Left ventricle myocardium inferior (tissue), 1 donor: ENCODE measurements at places on chromosomes 5 and 9.

DNA sequence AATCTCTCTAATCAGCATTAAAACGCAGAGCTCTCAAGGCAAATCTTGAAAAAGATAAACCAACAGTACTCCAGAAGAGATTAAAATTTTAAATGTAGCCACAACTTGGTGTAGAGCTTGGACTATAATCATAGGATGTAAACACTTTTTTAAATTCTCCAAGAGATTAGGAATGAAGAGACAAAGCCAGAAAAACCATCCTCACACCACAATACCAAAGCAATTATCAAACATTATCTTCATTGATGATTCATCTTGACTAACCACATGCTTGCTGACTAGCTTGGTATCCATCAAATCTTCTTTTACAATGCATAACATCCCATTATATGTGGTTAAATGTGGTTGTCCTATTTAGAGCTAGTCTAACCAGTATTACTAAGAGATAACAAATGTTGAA, 815.1 kb downstream of the TLE1 start:
- DNase-seq: no peak

DNA sequence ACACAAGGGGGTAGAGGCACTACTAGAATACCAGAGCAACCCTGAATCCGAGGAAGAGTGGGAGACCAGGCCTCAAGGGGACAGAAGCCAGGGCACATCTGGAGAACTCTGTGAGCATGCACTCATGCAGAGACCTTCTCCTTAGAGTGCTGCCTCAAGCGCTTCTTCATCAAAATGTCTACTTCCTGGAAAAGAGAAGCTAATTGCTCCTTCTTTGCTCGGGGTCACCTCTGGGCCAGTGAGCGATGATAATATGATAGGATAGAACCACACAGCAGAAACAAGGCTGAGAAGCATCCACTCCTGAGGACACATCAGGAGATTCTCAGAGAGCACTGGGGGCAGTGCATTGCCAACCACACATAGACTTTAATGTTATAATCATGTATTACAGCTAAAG, 23.7 kb upstream of the LMNB1 start:
- DNase-seq: no peak

DNA sequence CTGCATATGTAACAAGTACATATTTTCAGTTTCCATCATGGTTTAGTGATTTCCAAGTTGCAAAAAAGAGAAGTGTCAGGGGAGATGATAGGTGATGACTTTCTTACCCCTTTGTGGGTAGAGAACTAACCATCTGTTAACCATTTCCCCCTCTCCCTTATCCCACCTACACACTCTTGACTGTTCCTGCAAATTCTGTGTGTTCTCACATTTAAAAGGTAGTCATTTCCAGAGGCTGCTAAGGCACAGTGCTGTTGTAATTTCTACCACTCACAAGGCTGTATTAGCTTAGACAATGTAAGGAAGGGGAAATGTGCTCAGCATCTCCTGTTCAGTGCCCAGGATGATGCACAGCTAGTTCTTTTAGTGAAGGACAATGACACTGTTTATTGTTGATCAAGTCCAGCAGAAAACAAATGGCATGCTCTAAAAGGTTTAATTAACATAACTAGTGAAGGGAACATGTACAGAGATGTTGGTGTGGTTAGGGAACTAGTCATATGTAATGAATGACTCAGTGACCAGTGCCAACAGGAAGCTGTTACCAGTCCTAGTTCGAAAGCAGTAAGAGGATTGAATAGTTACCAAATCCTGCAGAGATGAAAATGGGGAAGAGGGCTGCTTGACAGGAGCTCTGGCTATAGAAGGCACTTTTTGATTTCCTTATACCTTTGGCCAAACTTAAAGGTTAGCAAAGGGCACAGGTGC, 165.1 kb downstream of the PLK2 start:
- DNase-seq: no peak

DNA sequence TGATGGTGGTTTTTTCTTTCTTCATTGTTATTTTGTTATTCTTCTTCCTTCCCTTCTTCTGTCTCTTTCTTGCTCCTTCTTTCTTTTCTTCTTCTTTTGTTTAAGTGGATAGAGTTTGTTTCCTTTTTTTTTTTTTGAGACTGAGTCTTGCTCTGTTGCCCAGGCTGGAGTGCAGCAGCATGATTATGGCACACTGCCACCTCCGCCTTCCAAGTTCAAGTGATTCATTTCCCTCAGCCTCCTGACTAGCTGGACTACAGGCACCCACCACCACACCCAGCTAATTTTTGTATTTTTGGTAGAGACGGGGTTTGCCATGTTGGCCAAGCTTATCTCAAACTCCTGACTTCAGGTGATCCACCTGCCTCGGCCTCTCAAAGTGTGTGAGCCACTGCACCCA, 40.3 kb downstream of the JAK2 start:
- DNase-seq: no peak

GRCh38 chr5:90438100-90438499, 28.5 kb upstream of the CETN3 start:
- DNase-seq: no peak

- no peak for DNase-seq
These were observed 935.7 kb upstream of the NUDT12 start for GRCh38 chr5:104498281-104498680.

- no peak for DNase-seq
These were observed 157.1 kb upstream of the CDH6 start for GRCh38 chr5:31036411-31036810.

DNA sequence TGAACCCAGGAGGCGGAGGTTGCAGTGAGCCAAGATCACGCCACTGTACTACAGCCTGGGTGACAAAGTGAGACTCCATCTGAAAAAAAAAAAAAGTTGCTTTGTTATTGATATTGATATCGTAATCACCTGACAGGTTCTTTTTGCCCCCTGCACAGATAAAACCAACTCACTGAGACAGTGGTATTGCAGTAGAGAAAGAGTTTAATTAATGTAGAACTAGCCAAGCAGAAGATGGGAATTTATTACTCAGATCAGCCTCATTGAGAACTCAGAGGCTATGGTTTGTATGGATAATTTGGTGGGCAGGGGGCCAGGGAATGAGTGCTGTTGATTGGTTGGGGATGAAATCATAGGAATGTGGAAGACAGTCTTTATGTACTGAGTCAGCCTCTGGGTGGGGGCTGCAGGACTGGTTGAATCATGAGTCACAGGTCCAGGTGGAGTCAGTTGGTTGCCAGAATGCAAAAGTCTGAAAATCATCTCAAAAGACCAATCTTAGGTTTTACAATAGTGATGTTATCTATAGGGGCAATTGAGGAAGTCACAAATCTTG, 35.8 kb upstream of the MEGF10 start:
- DNase-seq: no peak

DNA sequence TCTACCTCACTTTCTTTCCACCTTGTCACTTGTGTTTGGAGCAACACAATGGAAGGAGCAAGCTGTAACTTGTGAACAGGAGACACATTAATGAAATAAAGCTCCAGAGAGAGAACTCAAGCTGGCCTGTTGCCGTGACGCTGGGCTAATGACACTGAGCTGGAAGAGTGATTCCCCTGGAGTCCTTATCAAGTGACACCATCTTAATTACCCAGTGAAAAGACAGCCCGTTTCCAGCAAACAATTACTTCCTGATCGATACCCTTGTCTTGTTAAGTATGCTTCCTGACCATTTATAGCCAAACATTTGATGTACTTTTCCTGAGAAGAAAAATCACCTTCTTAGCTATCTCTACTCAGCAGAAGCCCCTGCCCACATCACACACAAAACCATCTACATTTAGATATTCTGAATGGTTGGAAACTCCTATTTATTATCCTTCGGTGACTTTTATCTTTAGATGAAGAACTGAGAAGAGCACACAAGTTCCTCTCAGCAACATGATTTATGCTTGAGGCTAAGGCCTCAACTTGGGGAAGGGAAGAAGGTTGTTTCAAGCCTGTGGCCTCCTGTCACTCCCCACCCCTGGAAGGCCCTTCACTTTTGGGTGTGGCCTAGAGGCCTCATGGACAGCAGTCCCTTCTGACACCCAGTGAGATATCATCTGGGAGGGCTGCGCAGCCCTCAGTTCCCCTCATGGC, 34.1 kb downstream of the CRHBP start:
- no peak for DNase-seq

DNA sequence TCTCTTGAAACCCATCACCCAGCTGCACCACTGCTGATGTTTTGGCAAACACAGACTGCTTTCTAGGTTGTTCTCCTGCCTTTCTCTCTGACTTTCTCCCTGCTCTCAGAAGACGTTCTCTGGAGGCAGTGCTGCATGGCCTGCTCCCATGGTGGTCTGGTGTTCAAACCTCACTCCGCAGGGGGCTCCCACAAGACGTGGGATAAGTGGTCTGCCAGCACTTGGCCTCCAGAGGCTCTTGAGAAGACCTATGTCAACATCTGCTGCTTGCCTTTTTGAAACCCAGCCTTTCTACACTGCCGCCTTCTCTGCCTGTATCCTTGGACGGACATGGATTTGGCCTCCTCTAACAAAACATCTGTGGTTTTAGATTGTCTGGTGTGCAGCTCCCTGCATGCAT, 16.6 kb downstream of the USP20 start:
- no peak for DNase-seq

DNA sequence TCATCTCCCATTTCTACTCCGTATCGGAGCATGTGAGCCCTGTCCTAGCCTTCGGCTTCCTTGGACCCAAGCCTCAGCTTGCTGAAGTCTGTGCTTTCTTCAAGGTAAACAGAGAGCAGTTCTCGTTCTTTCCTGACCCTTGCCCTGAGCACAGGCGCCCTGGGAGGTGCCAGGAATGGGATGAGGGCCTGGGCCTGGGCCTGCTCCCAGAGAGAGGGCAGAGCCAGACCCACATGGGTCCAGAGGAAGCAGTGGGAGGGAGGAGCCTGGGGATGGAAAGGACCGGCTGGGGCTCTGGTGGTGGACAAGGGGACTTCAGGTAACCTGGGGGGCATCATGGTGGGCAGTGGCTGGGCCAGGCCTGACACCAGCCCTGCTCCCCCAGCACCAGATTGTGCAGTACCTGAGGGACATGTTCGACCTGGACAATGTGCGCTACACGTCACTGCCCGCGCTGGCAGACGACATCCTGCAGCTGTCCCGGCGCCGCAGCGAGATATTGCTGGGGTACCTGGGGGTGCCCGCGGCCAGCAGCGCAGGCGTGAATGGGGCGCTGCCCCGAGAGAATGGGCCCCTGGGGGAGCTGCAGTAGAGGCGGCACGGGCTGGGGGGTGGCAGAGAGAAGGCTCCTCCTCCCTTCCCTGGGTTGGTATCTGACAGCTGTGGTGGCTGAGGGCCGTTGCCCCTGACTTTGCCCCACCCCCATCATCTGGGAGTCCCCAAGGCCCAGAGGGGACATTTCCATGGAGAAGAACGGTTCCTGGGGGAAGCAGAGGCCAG, 10.9 kb upstream of the DOLPP1 start:
- no peak for DNase-seq

DNA sequence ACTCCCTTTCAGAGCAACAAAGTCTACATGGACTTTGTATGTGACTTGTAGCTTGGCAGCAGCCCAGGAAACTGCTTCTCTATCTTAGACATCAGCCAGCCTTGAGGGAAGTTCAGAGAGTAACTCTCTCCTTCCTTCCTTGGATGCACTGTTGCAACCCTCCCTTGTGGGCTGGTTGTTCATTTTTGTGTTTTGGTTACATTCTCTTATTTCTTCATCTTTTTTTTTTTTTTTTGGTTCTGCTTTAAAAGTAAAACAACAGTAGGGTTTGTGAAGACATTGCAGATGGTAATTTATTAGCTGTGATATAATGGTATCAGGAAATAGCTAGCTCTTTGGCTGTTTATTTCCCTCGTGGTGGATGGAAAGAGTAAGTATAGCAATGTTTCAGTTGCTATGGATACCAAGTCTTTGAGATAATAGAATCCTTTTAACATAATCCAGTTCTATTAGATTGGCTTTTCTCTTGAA, 97.9 kb upstream of the MAMDC2 start:
- DNase-seq: peak; percentile 23

GRCh38 chr9:136604823-136605525, 57.7 kb upstream of the EGFL7 start:
- no peak for DNase-seq

- no peak for DNase-seq
These were observed 48.2 kb upstream of the DPYSL3 start for GRCh38 chr5:147557876-147558745.

DNA sequence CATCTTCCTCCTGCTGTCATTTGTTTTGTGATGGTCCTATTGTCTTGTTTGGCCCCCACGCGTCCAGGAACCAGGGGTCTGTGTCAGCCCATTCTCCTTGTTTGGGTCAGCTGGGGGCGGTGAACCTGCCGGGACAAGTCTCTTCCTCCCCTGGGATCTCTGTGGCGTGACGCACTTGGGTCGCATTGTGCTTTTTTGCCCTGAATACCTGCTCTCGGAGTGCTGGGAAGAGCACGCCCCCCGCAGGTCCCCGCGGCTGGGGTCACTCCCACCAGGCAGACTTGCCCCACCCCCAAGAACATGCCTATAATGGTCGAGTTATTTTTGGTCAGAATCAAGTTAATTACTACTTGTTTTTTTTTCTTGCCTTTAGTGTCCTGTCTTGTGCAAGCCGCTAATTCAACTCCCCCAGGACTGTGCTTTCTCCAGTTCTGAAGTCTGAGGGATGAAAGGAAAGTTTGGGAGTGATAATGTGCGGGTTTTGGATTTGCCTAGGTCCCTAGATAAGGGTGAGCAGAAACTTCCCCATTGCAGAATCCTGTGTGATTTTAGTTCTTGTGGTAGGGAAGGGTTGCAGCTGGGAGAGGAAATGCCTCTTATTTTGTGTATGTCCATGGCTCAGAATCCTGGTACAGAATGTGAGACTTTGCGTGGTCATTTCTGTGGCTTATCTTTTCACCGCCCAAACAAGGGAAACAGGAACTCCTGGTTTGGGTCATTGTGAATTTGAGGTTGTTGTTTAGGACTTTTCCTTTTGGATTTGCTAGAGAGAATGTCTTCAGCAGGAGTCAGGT, 789 bp downstream of the ACER2 start:
- DNase-seq: peak; percentile 58

DNA sequence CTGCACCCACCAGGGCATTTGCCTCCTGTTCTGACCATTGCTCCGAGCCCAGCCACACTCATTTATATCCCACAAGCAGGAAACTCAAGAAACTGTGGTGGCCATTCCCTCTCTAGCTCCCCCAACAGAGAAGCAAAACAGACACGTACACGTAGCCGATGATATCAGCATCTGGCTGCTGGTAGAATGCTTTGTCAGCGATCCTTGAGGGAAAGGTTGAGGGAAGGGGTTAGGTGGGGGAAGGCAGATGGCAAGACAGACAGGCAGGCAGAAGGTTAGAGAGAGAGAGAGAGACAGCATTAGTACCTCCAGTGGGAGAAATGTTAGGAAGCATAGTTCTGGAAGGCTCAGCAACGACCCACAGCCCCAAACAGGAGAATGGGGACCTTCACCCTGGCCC, 7.8 kb downstream of the HIGD2A start:
- DNase-seq: no peak

DNA sequence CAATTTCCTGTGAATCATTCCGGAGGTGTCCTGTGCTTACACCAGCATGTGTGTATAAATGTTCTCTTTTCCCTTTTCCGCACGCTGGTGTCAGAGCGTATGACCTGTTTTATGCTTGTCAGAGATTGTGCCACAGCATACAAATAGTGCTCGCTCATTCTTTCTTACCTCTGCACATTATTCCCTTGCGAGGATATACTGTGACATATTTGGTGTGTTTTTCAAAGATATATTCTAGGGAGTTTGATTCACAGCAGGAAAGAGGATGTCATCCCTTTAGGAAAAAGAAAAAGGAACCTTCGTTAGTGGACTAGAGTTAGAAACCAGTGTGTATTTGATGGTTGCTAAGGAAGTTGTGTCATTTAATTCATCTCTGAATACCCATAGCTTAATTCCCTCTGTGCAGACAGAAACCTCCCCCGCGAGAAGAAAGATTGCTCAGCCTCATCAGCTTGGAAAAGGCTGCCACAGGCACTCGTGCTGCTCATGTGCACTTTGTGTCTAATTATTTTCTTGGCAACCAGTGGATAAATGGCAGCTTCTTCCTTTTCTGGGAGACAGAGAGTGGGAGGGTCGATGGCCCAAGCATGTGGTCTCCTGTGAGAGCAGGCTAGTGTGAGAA, 14.7 kb upstream of the CCIN start:
- DNase-seq: no peak
